NCI-H2081 (cell line): ENCODE measurements at places on chromosomes 3 and 15.

DNA sequence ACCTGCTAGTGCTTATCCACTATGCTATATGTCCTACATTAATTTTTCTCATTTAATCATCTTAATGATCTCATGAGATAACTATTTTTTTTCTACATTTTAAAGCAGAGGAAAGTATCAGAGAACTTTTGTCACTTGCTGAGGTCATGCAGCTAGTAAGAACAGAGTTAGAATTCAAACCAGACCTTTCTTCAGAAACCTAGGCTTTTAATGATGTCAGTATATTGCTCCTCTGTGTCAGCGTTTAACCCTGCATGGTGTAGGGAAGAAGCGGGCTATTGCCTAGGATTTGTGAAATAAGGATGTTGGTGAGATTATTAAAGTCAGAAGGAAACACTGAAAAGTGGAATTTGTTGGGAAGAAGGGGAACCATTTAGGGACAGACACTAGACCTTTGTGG, 121.2 kb downstream of the AKAP13 start:
- no peak for DNase-seq

DNA sequence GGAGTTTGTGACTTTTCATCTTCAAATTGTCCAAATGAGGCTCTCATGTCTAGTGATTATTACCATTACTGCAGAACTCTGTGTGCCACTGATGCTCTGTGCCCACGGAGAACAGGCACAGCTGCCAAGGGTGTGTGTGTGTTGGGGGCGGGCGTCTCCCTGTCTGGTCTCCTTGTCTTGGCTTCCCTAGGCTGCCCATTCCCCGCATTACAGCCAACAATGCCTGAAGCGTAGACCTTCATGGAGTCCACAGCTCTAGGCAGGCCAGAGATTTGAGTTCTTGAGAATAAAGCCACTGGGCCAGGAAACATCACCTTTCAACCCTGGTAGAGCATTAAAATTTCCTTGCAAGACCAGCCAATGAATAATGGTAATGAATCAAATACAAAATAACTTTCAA, 42.7 kb downstream of the CCNB2 start:
- no peak for DNase-seq

DNA sequence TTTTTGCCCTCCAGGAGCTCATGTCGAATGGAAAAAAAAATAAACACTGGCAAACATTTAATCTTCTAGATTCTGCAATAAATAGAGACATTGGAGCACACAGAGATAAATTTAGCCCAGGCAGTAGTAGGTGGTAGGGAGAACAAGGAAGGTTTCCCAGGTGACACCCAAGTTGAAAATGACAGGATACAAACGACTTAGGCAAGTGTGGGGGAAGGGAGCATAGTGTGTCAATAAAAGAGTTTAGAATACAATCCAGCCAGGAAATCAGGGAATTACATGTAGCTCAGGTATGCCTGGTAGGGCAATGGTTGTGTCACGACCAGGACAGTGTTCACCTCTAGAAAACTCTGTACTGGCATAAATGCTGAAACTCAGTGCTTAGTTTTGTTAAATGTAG, 364.6 kb upstream of the AGTR1 start:
- no peak for DNase-seq

GRCh38 chr3:15809313-15809712, 11.5 kb upstream of the ANKRD28 start:
- DNase-seq = no peak

DNA sequence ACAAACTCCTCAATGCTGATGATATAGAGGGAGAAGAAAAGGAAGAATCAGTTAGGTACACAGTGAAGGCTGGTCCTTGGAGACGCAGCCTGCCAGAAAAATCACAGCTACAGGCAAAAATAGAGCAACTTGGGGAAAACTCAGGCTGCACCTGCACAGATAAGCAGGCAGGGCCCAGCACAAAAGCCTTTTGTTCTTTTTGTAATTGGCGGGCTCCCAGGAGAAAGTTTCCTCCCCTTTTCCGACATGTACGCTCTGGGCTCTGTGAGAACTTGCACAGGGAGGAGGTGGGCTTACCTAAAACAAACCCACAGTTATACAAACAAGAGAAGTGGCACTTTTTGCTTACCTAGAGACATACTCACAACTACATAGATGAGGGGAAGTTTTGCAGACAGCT, 813.4 kb upstream of the EPHA6 start:
- no peak for DNase-seq

DNA sequence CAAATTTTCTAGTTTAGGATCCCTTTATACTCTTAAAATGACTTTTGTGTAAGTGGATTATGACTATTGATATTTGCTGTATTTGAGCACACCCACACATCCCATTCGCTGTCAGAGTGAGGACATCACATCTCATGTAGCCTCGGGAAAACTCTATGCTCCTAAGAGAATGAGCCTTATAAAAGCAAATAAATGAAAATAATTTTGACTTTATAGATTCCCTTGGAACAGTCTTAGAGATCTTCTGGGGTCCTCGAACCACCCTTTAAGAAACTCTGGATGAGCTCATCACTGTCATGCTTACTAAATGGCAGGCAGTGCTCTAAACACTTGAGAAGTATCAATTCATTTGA, 16.1 kb upstream of the EXOG start:
- no peak for DNase-seq

GRCh38 chr3:101780661-101781060, 1.6 kb downstream of the NXPE3 start:
- DNase-seq = no peak

GRCh38 chr3:27721717-27722564, at the start of gene EOMES:
Gene EOMES (minus strand): TSS chr3:27722323. CDS start chr3:27722294, 29 bp downstream.
- DNase-seq = peak; percentile 59

DNA sequence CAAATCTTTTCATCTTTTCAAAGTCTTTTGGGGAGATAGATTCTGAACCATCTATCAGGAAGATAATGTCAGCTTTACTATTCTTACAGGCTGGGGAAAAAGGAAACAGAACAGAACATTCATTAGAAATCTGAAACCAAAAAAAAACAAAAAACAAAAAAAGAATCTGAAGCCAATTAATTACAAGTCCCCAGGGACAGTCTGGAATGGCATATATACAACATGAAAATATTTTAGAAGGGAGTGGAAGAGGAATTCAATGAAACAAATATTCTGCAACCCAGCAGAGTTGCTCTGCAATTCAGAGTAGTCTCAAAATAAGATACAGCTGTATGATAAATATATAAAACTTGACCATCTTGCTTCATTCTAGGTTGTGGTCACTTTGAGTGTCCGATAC, 41.7 kb upstream of the CAPN7 start:
- no peak for DNase-seq

GRCh38 chr15:39936681-39937080, 2.8 kb downstream of the EIF2AK4 start:
- no peak for DNase-seq

- DNase-seq = no peak
Measured at GRCh38 chr3:62151591-62151990, 221.8 kb downstream of the FEZF2 start.

GRCh38 chr3:55893045-55893664, 406.0 kb upstream of the WNT5A start:
- no peak for DNase-seq

- DNase-seq = no peak
Measured at GRCh38 chr3:56792193-56792592, 9.6 kb downstream of the ARHGEF3 start.

- DNase-seq = no peak
Measured at GRCh38 chr15:85752491-85752961, 42.2 kb downstream of the KLHL25 start.

GRCh38 chr3:6228958-6229683, 631.8 kb upstream of the GRM7 start:
- no peak for DNase-seq

DNA sequence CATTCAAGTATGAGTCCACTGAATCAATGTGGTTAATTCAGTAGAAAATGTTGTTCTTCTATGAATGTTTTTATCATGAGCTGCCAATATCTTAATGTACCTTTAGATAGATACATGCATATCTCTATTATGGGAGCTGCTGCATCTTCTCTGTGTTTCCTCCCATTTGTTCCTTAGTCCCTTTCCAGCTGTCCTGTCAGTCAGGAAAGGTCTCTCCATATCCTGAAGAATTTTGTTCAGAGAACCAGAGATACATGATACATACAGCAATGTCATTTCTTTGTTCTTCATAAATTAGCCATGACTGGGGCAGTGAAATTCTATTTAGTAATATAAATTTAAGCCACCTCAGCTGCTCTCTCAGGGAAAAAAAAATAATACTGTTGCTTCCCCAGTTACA, 103.7 kb downstream of the P3H2 start:
- DNase-seq = no peak

GRCh38 chr15:46413799-46414198, 779.0 kb downstream of the SQOR start:
- DNase-seq = no peak

DNA sequence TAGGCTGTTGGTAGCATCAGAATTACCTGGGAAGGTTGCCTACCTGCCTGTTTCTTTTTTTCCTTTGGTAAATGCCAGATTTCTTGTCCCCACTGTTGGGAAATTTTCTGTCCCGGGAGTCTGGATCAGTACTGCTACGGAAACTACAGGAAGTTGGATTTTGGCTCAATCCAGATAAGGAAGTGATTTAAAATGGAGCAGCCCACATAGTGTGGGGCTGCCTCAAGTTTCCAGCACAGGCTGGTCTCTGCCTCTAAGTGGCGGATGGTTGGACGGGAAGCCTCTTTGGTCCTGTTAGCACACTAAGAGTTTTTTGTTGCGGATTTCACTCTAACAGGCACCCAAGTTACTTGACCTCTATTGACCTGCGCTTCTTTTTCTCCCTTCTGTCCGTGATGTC, 54.7 kb downstream of the EEFSEC start:
- no peak for DNase-seq

DNA sequence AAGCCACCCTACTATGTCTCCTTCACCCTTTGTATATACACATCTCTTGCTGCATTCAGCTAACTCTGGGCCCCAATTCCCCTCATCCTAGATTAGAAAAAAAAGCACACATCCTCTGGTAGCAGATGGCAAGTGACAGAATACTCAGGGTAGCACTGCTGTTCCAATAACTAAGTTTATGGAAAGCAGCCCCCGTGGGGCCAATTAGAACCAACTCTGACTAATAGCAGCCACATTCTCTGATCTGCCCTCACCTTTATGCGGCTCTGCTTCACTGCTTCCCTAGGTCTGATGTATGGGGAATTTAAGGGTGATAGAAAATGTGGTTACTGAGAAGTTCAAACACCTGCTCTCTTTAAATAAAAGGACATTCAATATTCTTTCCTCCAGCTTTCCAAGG, 74.9 kb upstream of the SETMAR start:
- no peak for DNase-seq

DNA sequence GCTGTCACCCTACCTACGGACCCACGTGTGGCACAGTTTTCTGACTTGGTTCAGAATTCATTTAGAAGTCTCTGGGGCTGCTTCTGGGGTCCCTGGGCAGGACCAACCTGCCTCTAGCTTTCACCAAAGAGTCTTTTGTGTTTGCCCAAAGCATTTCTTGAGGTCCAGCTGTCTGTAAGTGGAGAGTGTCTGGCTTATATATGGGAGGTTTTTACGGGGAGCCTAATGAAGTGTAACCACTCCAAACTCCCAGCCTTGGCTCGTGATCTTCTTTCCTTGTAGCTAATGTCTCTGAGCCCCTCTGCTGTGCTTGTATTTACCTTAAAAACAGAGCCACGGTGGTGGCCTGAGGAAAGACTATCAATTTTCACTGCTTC, 109.0 kb upstream of the CTDSPL start:
- DNase-seq = no peak

DNA sequence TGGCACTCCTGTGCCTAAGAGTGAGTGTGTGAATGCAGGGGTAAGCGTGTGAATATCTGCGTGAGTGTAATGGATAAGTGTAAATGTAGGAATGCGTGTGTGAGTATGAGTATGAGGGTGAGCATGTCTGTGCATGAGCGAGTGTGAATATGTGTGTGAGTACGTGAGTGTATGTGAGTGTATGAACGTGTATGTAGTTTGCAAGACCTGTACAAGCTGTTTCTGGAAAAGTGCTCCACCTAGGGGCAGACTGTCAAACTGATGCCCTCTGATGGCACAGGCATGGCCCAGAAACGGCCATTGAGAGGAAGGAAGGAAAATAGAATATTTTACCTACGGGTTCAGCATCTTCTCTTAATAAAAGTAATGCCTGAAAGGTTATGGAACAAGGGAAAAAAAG, 24.4 kb upstream of the FRMD4B start:
- peak; percentile 38 for DNase-seq

DNA sequence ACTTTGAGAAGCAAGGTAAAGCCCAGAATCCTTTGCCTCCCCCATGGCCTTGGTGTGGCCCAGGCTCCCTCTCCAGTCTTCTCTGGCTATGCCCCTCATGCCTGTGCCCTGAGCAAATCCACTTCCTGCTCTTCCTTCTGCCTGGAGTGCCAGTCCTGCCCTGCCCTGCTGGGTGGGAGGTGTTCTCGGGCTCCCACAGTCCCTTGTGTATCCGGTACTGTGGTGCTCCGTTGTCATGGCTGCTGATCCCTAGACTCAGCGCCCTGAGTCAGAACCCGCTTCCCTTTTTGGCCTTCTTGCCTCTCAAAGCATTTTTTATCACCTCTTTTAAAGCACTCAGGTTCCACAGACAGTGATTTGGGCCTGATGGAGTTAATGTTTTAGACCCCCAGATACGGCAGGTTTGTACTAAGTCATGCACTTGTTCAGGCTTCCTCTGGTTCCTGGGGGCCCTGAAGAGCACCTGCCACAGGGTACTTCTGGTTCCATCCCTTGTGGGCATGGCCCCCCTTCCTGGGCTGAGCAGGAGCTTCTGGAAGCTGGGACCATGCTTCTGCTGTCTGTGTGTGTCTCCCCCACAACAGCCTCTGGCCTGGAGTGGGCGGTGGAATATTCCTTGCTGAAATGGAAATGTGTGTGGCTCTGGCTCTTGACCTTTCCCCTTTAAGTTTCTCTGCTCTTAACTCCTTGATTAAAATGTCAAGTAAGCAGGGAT, 29.6 kb upstream of the ADAMTS7 start:
- no peak for DNase-seq

- no peak for DNase-seq
Measured at GRCh38 chr3:195815169-195815771, 3.5 kb upstream of the MUC4 start.

DNA sequence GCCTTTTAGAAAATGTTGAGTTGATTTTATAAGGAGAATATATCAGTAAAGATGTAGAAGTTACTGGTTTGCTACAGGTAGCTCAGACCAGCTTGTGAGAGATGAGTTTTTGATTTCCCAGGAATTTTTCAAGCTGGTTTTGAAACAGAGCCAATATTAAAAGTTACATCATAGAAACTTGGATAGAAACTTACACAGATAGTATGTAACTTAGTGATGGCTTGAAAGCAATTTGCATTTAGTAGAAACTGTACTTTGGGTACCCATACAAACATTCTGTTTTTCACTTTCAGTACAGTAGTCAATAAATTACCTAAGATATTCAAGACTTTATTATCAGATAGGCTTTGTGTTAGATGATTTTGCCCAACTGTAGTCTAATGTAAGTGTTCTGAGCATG, 93.4 kb downstream of the RBMS3 start:
- no peak for DNase-seq

- DNase-seq = no peak
Measured at GRCh38 chr3:112761062-112761638, 85.5 kb downstream of the CD200R1L start.

DNA sequence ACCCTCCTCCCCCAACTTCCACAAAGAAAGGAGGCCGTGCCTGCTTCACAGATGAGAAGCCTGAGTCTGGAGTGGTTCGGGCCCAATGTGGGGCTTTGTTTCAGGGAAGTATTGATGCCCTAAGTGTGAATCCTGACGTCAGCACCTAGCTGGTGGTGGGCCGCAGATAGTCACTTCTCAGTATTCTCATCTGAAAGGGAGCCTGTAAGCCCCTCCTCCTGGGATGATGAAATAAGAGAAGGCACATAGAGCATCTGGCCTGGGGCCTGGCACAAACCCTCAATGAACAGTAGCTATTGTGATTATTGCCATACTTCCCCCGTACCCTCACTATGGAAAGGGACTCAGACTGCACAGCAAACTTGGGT, 24.8 kb downstream of the LINGO1 start:
- no peak for DNase-seq
